ENCODE measurements at places on chromosomes 13 and 19.

DNA sequence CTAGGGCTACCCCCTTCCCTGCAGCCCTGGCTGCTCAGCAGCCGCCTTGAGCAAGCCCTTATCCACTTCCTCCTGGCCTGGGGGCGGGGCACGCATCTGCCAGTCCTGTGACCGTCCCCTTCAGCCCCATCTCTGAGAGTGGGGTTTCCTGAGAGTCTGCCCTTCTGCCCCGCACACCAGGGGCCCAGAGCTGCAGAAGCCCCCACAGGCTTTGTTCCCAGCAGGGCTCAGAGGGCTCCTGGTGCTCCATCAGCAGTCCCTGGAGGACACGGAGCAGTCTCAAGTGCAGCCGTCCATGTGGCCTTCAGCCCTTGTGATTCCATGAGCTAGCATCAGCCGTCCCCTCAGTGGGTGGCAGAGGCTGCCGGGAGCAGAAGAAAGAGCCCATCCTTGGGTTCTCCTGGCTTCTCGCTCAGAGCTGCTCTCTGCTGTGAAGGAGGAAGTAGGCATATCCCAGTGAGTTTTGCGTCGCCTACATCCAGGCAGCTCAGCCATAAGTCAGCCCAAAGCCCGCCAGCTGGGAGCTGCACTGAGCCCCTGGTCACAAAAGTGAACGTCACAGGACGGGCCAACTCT, 16.3 kb downstream of the MYO9B start:
- no peak for DNase-seq

- no peak for DNase-seq
These were observed 1.4 kb downstream of the EFNB2 start for GRCh38 chr13:106533943-106534638.

GRCh38 chr13:40082639-40083038, 427.2 kb downstream of the COG6 start:
- no peak for DNase-seq

- no peak for DNase-seq
These were observed 22.2 kb downstream of the SOHLH2 start for GRCh38 chr13:36192166-36192565.

- DNase-seq = no peak
These were observed 2.7 kb downstream of the SLITRK1 start for GRCh38 chr13:83879431-83880171.

- DNase-seq = no peak
These were observed 186.2 kb downstream of the USP12 start for GRCh38 chr13:26985285-26985878.

GRCh38 chr13:76656056-76656455, 230.1 kb downstream of the KCTD12 start:
- DNase-seq = no peak

- DNase-seq = no peak
These were observed 83.0 kb upstream of the FNDC3A start for GRCh38 chr13:48892688-48893075.

DNA sequence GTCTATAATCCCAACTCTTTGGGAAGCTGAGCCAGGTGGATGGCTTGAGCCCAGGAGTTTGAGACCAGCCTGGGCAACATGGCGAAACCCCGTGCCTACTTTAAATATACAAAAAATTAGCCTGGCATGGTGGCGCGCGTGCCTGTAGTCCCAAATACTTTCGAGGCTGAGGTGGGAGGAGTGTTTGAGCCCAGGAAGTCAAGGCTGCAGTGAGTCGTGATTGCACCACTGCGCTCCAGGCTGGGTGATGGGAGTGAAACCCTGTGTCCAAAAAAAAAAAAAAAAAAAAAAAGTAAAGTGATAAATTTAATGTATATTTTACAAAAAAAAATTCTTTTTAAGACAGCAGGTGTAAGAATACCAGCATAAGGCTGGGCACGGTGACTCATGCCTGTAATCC, 17.6 kb downstream of the TMEM38A start:
- DNase-seq = no peak
